EL (cell line): ENCODE measurements at places on chromosomes 16 and 17.

- no peak for DNase-seq
Measured at GRCh38 chr17:83029571-83029970, 49.8 kb upstream of the METRNL start.

DNA sequence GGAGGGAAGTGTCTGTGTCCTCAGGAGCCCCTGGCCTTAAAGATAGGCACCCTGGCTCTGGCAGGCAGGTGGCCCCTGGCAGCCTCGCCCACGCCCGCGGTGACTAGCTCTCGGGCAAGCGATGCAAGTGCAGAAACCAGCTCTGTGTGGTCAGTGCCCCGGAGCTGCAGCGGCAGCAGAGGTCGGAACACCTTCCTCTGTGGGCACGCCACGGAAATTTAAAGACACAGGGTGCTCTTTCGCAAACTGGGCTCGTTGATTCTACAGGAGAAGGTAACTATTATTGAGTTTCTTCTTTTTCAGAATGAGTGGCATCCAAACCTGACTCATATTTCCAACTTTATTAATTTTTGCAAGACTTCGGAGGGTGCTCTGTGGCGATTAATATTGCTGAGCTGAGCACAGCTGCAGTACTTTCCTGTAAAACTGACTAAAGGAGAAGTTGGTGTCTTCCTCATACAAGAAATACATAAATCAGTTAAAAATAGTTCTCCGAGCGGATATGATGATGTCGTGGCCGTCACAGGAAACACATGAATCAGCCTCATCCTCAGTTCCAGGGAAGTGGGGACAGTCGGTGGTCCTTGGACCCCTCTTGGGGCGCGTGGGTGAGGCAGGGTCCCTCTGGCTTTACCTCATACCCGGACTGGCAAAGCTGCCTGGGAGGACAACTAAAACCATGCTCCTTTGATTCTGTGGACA, 120.2 kb downstream of the METRNL start:
- peak; percentile 69 for DNase-seq

DNA sequence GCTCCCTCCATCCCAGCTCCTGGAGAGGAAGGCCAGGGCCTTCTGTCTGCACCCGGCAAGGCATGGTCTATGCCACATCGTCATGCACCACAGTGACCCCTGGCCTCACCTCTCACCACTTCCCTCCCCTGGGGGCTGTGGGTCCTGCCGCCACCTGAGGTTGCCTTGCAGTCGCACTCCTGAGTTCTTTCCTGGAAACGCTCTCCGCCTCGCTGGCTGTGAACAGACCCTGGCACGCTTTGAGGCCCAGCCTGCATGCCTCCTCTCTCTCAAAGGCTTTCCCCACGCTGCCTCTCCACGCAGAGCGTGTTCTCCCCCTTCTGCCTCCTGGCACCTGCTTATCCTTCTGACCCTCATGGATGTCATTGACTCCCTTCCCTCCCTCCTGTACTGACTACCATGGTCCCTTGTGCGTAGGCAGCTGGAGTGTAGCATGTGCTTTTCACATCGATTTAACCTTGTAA, 45.4 kb downstream of the SEC14L1 start:
- DNase-seq: no peak

- peak; percentile 47 for DNase-seq
Measured at GRCh38 chr16:58124601-58124915, 4.6 kb downstream of the CFAP20 start.
